ENCODE measurements at places on chromosomes 3 and 15.

GRCh38 chr3:189902230-189903186 lies 218.2 kb downstream of the P3H2 start:
- no peak for DNase-seq

DNA sequence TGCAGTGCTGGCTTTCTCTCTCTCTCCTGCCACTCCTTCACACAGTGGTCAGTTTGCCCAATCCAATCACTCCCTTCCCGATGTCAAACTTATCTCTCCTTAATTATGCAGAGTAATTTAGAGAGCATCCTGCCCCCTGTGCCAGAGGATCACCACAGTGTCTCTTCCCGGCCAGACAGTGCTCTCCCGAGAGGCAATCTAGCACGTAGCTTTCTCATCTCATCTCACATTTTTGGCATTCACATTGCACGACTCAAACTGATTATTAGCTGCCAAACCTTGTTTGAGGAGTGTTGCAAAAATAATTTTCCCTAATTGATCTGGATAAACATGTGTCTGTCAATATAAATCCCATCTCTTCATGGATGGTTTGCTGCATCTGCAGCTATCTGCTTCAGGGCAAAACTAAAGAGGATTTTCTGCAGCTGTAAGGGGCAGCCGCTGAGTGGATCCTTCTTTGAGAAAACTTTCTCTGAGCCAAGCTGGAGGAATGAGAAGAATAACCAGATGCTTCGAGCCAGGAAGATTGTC lies 37.8 kb downstream of the SSUH2 start:
- DNase-seq: no peak

DNA sequence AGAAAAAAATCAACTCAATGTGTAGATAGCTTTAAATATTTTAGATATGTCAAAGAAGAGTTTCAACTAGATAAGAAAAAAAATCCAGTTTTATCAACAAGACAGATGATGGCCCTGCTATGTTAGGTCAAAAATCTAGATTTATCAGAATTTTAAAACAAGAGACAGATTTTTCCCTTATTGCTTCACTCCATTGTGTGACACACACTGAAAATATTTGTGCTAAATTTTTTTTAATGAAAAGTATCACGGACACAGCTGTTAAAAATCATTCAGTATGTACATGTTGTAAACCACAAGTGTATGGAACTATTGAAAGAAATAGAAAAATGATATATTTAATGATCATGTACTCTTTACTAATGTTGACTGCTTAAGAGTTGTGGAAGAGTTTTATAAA lies 43.6 kb downstream of the FOXB1 start:
- no peak for DNase-seq

GRCh38 chr3:169232863-169233262 lies 430.6 kb downstream of the MECOM start:
- DNase-seq: no peak

DNA sequence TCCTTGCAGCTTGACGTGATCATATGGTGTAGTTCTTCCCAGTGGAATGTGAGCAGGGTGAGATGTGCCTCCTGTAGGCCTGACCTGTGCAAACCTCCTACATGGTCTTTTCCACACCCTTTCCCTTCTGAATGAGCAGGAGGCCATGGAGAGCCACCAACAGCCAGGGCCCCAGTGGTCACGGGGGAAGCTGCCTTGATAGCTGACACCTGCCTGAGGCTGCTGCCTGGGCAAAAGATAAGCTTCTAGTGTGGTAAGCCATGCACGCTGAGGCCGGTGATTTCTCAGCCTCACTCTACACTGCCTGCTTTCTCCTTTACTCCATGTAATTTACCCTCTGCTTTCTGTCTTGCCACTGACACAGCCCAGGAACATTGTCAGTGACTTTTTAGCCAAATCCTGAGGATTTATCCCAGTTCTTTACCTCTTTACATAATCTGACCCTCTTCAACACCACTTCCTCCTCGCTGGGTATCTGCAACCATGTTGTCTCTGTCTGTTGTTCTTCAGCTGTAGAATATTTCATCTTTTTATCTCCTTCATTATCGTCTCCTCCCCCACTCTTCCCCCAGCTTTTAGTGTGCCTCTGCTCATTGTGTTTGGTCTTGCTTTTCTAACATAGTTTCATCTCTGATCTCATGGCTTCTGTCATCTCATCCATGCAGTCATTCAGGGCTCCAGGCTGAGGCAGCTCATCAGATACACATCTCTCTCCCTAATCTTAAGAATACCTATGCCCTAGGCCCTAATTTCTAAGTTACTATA lies 11.2 kb upstream of the KBTBD12 start:
- DNase-seq: no peak

GRCh38 chr3:179432451-179432850 lies 18.8 kb downstream of the GNB4 start:
- no peak for DNase-seq

DNA sequence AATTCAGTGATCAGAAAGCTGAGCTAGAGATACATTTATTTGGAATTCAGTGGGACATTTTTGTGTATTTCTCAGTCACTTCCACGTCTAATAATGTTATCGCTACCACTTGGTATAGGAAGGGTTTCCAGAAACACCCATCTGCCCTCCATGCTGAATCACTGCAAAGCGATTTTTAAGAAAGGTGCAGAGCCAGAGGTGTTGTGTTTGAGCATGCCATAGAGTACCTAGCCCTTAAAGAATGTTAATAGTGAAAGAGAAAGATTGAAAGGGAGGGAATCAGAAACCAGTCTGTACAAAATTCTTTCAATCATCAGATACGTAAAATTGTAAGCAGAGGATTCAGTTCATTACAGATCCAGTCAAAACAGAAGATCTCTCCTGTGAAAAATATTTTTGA lies 80.1 kb upstream of the ARL6 start:
- no peak for DNase-seq

DNA sequence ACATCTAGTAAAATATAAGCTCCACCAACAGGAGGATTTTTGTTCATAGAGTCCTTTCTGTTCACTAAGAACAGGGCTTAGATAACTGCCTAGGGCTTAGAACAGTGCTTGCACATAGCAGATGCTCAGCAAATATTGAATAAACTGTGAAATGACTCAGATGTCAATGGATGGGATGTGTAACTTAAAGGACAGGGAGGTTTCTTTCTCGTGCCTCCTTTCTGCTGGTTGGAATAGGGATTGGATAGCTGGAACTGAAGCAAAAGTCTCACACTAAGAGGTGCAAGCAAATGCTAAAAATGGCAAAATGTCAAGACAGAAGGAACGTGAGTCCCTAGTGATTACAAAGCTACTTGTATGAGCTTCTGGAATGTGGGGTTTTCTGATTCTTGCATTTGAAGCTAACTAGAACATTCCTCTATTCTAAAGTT lies 392.8 kb upstream of the WNT5A start:
- no peak for DNase-seq

DNA sequence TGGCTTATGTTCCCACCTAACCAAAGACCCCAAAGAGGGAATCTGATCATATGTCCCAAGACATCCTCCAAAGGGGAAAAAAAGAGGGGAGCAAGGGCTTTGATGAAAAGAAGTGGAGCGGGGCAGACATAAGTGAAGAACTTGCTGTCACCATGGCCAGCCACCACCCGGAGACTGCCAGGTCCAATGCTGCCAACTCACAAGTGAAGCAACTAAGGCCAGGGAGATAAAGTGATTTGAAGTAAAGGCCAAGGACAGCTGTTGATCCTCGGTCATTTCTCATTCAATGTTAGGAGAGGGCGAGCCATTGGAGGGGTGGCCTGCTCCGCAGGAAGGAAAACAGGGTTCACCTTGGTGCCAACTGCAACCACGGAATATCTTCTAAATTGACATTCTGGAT lies 72.6 kb upstream of the C3orf80 start:
- no peak for DNase-seq

- no peak for DNase-seq
Observed at GRCh38 chr3:36250191-36250590, 130.1 kb upstream of the STAC start.

DNA sequence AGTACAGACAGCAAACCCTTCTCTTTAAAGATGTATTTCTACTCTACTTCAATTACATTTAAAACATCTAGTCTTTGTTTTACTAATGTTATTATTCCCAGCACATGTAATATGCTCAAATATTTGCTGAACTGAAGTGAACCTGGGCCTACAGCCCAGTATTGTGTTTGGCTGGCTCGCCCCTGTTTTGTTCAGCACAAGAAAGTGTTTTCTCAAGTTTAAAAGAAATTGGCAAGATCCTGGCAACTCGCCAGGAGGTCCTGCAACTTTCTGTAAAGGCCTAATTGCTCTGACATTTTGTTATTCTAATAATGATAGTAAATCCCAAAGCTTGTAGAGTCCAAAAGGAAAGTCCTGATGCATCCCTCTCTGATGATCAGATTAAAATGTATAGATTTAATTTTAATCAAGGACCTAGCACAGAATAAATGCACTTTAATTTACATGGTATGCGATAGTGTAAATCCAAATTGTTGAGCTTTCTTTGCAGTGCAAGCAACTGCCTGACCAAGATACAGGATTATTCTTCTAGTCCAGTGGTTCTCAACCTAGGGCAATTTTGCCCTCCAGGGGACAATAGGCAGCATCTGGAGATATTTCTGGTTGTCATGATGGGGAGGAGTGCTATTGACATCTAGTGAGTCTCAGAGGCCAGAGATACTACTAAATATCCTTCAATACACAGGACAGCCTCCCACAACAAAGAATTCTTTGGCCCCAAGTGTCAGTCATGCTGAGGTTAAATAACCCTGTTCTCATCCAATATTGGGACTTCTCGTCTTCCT lies 35.7 kb upstream of the TMOD3 start:
- no peak for DNase-seq

DNA sequence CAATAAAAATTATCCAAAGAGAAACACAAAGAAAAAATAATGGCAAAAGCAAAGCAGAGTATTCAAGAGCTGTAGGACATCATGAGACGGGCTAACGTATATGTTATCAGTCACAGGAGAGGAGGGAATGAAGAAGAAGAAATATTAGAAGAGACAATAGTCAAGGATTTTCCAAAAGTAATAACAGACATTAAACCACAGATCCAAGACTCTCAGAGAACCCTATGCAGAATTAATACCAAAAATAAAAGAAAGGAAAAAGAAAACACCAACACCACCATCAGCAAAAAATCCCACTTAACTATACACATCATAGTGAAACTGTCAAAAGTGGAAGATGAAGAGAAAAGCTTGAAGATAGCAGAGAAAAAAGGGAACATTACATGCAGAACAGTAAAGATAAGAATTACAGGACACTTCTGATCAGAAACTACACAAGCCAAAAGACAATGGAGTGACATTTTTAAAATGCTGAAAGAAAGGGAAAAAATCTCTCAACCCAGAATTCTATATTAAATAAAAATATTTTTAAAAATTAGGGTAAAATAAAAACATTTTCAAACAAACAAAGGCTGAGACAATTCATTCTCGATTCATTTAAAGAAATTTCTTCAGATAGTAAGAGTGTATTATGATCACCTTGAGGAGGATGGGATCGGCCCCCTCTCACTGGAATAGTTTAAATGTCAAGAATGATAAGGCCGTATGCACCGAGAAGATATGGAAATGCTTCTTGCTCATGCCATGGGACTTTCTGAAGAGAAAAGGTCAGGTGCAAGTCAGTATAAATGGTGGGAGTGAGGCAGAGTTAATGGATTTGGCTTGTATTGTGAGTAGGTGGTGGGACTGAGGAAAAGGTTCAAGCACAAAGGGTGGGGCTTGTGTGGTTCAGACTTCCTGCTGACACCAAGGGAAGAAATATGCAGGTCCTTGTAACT lies 28.5 kb downstream of the TM2D3 start:
- no peak for DNase-seq
